Activated B cell treated with CpG ODN at 0.5 μM for 24 hours (primary cell): ENCODE measurements at places on chromosomes 16 and 17.

- no peak for DNase-seq
Measured at GRCh38 chr17:61209525-61209924, 190.1 kb upstream of the TBX2 start.

GRCh38 chr16:963913-964312 is 6.9 kb downstream of the LMF1 start:
- no peak for DNase-seq

DNA sequence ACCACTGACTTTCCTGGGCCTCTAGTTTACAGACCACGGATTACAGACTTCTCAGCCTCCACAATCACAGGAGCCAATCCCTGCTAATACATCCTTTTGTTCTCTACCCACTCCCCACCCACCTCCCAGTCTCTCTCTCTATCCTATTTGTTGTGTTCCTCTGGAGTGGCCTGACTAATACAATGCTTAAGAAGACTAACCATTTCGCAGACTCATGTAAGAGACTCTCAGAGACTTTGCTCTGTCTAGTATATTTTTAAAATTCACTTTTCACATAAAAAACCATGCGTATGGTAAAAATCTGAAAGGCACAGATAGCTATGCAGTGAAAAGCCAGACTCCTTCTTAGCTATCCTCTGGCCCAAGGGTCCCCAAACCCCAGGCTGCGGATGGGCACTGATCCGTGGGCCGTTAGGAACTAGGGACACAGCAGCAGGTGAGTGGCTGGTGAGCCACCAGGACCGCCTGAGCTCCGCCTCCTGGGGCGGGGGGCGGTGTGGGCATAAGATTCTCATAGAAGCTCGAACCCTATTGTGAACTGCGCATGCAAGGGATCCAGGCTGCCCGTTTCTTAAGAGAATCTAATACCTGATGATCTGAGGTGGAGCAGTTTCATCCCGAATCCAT is 7.6 kb downstream of the PIK3R6 start:
- no peak for DNase-seq

DNA sequence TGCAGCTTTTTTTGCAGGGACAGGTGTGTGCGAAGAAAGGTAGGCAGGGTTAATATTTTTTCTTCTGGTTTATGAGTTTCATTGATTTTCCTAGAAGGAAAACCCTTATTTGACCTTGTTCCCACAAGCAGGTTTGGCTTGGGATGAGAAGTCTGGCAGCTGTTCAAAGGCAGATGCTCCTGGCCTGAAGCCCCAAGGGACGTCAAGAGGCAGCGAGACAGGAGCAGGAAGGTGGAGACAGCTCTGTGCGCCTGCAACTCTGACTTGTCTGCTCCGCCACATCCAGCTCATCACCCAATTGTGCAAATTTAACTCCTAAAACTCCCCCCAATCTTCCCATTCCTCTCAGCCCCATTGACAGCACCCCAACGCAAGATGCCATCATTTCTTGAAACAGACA is 136.8 kb upstream of the XYLT1 start:
- no peak for DNase-seq

DNA sequence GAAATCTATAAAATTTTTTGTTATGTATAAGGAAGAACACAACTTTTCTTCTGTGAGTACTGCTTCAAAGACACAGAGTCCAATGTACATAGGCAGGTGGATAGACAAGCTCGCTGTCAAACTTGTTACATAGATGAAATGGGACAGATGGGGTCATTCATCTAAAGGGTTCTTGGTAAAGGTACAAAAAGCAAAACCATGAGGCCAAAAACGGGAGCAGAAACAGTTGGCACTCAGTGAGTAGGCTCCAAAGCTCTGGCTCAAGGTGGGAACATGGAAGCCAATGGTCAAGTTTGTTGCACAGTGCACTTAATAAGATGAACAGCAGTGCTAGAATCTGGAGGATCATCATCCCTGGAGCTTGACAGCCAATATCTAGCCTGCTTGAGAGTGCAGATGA is 979.0 kb upstream of the EEF2KMT start:
- no peak for DNase-seq

DNA sequence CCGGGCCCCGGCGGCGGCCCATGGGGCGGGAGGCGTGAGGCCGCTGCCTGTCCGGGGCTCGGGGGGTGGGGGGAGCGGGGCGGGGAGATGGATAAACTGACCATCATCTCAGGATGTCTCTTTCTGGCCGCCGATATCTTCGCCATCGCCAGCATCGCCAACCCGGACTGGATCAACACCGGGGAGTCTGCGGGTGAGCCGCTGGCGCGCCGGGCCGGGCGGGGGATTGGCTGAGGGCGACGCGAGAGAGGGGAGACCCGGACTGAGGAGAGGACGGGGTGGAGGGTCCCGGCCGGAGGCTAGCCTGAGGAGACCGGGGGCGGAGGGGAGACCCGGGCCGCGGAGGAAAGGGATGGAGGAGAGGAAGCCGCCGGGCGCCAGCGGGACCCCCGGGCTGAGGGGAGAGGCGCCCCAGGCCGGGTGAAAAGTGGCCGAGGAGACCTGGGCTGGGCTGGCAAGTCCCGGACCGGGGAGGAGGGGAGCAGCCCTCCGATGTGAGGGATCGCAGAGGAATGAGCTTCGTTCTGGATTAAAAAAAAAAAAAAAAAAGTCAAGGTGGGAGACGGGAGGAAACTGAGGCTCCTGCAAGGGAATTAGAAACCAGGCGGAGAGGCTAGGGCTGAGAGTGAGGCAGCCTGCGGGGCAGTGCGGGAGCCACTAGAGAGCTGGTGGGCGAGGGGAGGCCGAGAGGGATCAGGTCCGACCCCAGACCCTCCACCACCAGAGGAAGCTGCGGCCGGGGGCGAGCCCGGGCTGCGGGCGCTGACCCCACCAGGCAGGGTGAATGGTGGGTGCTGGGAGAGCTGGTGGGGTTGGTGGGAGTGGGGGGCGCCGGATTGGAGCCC is 526 bp downstream of the MOSMO start:
- peak; percentile 28 for DNase-seq

GRCh38 chr16:7303660-7304200 is 28.9 kb upstream of the RBFOX1 start:
- DNase-seq: no peak

DNA sequence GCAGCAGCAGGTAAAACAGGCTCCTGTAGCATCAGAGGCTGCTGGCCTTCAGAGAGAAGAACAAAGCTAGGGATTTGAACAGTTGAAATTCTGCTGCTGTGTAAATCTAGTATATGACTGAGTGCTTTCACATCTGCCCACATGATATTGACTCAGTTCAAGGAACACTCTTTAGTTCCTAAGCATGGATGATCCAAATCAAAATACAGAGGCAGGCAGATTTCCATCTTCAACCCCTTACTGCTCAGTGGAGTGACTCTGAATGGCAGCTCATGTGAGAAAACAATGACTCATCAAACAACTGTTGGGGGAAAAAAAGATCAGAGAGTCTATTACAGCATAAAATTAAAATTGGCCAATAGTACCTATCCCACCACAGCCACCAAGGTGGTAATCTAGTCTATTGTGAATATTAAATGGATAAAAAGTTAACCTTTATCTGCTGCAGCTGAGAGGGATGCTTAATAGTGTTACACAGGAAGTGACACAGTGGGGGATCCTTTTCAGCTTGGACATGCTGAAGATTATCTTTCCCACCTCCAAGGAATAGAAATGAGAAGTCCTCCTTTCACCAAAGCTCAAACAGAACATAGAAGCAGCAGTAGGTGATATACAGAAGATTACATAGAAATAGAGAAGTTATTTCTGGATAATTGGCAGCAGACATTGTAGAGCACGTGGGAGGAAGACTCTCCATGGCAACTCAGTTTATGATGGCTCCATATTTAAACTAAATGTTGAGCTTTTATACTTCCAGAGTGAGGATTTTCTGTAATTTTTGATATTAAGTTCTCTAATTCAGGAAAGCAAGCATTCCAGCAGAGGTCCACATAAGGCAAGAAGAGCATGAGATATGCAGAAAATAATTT is 239.7 kb upstream of the ERCC4 start:
- no peak for DNase-seq
